T follicular helper cell (primary cell): ENCODE measurements at places on chromosomes 5 and 9.
A peak's percentile ranks its signal among the peaks of the same experiment; 100 is the strongest.

GRCh38 chr5:129977810-129978209 lies 73.5 kb downstream of the CHSY3 start:
- no peak for DNase-seq

DNA sequence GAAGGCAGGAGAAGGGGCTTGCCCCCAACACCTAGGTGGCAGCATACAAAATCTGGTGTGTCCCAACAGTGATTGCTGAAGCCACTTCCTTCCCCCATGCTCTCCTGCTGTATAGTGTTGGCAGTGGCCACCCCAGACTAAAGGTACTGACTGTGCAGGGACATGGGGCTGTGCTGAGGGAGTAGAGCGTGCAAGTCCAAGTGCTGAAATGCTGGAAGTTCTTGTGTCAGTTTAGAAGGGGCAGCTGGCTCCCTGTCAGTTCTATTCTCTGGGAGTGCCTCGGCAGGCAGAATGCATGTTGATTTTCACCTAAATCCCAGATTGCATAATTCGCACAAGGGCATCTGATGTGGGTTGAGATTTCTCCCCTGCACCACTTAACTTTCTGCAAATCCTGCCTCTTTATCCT lies 68.6 kb downstream of the GDNF start:
- no peak for DNase-seq

DNA sequence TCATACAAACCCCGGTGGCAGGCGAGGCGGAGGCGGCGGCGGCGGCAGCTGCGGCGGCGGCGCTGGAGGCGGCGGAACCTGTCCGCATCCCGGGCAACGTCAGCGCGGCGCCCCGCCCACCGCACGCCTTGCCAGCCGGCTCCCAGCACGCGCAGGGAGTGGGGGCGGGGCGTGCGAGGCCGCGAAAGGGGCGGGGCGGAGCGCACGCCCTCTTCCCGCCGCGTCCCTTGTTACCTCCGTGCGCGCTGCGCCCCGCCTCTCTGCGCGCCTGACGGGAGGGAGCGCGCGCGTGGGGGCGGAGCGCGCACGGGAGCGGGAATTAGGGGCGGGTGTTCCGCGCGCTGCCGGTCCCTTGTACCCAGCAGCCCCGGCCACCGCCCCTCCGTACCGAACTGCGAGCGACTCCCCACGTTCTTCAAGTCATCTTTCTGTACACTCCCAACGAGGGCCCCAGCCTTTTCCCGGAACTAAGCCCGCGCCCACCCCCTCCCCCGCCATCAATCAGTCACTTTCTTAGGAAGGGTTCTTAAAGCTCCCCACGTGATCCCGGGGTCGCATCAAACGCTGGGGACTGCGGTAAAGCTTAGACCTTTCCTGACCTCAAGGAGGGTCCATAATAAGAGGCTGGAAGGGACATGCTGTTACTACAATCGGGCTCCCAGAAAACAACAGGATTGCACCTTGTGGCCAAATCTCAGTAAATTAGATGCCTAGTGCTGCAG lies at the start of gene AGTPBP1:
Gene AGTPBP1 (minus strand): TSS at position 80 of the 722 bp plus-strand sequence. CDS start 29,421 bp downstream, outside the sequence.
- DNase-seq, result peak; percentile 97

GRCh38 chr9:505741-506059 lies 291.0 kb downstream of the DOCK8 start:
- no peak for DNase-seq

- DNase-seq, result no peak
Observed at GRCh38 chr5:33530183-33531036, 89.6 kb downstream of the TARS1 start.

DNA sequence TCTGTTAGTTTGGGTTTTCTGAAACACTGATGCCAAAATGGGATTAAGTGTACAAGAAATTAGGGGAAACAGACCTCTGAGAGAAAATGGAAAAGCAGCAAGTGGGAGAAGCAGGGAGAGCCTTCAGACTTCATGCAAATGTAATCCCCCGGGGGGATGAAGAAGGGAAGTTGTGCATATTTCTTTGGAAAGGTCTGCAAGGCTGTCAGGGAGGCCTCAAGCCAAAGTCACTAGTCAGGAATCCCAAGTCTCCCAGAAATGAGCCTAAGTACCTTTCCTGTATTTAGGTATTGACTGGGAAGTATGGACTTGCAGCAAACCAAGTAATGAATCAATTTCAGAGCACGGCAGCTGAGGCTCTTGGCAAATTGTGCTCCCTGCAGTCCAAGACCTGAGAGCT lies 2.2 kb downstream of the FTMT start:
- no peak for DNase-seq

DNA sequence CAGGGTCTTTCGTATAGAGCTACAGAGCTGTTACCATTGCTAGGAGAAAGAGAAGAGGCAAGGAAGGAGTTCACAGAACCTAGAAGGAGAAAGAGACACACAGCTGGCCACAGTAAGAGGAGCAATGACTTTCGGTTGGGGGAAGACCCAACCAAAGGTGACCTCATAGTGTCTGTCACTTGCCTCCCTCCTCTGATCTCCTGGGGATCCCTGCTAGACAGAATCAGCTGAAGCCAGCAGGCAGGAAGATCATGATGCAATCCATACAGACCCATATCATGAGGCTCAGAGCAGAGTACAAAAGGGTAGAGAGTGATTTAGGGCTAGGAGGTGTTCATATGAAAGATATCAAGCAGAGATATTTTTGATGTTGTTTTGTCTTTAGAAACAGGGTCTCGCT lies 26.0 kb upstream of the EPB41L4B start:
- DNase-seq, result no peak

DNA sequence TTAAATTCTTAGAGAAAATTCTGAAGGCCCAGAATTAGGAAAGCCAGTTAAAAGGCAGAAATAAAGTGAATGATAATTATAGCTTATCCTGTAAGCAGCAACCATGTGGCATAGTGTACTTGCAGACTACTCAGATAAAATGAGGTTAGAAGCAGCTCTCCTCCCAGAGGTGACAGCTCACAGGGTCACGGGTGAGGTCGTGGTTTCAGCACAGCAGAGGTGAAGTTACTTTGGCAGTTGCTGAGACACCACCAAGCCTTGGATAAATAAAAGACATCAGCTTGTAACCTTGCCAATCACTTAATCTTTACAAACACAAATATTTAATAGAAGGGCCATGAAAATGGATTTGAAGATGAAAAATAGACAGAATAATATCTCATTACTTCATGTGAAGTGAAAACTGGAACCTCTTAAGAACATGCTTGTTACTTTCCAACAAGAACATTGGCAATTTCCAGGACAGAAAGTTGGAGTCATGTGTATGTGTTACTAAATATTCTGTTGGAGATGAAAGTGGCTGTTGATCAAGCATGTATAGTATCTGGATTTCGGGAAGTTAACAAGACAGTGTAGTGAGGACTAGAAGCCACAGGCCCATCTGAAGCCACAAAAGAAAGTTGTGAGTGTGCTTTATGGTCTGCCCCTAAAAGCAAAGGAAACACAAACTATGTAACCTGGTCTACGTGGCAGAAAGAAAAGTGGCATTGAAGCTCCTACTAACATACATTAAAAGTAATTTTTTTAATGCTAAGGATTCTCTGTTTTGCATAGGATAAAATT lies 134.4 kb downstream of the ERCC6L2 start:
- DNase-seq, result peak; percentile 12

GRCh38 chr9:127106466-127106855 lies 16.0 kb downstream of the ANGPTL2 start:
- DNase-seq, result no peak

- DNase-seq, result no peak
Observed at GRCh38 chr5:56900395-56900794, 9.0 kb upstream of the SETD9 start.

GRCh38 chr5:72268753-72269410 lies 51.2 kb downstream of the MRPS27 start:
- DNase-seq, result peak; percentile 2

GRCh38 chr5:15585841-15586591 lies 86.0 kb downstream of the FBXL7 start:
- no peak for DNase-seq

DNA sequence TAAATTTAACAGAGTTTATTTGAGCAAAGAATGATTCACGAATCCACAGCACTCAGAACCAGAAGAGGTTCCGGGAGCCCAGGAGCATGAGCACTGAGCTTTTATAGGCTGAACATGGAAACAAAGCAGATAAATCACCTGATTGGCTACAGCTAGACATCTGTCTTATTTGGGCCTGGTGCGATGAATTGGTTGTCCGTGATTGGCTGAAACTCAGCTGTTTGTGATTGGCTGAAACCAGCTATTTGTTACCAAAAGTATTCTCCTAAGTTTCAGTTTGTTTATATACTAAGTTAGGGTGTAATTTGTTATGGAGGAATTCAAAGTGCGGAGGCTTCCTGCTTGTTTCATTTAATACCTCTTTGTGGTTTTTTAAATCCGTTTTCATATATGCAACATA lies 15.8 kb upstream of the LCP2 start:
- DNase-seq, result no peak

DNA sequence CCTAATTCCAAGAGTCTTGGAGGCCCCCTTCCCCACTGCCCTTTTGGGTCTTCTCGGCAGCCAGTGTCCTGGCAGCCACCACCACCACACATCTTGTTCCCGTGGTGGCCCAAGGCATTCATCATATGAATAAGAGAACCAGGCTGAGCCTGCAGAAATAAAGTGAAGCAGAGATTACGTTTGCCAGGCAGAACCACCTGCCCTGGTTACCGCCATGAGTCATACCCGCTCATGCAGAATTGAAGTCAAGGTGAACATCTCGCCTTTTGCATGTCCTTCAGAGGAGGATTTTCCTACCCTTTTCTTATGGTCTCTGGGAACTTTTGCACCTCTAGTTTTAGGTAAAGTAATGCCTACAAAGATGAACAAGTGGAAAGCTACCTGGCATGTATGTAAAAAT lies 119.5 kb upstream of the LMX1B start:
- no peak for DNase-seq

DNA sequence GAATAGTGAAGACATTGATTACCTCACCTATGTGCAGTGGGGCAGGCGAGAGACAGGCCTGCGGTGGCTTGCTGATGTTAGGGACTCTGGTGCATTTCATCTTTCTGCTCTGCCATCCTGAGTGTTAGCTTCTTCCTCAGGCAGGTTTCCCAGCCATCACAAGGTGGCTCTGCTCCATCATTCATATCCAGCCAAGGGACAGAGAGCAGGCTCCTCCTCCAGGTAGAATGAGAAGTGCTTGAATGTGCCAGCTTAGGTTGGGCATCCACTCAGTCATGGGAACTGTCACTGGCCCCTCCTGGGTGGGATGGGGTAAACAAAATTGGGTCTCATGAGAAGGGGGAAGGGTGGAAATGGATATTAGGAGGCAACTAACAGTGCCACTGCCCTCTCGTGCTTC lies 24.8 kb downstream of the GPR107 start:
- no peak for DNase-seq

- DNase-seq, result no peak
Observed at GRCh38 chr5:132102944-132103331, 29.3 kb downstream of the CSF2 start.

DNA sequence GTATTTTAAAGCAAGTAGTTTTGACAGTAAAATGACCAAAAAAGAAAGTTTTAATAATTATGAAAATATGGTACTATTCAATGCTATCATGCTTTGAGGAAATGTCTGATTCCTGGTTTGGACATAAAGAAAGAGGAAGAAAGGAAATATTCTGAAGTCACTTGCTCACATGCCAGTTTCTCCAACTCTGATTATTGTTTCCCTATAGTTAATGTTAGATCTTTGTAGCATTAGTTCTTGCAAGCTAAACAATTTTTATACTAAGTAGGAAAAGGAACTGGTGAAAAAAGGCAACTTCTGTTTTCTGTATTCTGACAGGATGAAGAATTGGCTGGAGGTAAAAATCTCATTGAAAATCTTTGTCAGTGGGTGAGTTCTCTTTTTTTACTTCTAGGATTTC lies 119.5 kb downstream of the YTHDC2 start:
- no peak for DNase-seq

DNA sequence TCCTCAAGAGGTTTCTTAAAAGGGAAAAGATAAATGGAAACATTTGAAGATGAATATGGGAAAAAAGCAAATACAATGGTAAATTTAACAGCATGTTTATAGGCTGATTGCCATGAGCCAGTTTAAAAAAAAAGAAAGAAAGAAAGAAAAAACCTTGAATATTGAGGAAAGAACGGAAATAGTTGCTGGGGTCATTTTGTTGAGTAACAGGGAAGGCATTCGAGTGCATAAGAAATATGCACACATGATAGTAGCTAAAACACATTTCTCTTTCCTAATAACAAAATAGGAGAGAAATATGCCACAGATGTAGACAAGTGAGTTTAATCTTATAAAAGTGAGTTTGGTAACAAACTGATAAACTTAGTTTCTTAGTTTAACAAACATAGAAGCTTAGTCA lies 864.6 kb upstream of the ACO1 start:
- no peak for DNase-seq

- DNase-seq, result no peak
Observed at GRCh38 chr5:112737070-112737462, 619 bp upstream of the APC start.

DNA sequence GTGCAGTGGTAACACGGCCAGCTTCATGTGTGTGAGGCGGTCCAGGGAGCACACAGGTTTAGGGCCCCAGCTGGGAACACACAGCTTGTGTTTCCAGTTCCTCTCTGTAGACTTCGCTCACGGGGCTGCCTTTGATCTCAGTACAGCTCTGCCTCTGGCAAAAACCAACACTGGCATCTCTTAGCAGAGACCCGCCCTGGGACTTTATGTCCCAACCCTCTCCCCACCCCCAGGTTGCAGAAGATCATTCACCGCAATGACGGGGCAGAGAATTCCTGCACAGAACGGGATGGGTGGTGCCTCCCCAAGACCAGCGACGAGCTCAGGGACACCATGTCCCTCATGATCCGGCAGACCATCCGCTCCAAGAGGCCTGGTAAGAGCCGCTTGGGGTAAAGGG lies 5.2 kb upstream of the CEL start:
- no peak for DNase-seq

- DNase-seq, result no peak
Observed at GRCh38 chr9:27368316-27368985, 71.5 kb upstream of the EQTN start.

- DNase-seq, result no peak
Observed at GRCh38 chr5:95850391-95850894, 27.9 kb upstream of the GLRX start.

GRCh38 chr5:174687503-174687902 lies 36.9 kb upstream of the MSX2 start:
- no peak for DNase-seq

GRCh38 chr9:129109537-129109903 lies 1.1 kb downstream of the CRAT start:
- no peak for DNase-seq

DNA sequence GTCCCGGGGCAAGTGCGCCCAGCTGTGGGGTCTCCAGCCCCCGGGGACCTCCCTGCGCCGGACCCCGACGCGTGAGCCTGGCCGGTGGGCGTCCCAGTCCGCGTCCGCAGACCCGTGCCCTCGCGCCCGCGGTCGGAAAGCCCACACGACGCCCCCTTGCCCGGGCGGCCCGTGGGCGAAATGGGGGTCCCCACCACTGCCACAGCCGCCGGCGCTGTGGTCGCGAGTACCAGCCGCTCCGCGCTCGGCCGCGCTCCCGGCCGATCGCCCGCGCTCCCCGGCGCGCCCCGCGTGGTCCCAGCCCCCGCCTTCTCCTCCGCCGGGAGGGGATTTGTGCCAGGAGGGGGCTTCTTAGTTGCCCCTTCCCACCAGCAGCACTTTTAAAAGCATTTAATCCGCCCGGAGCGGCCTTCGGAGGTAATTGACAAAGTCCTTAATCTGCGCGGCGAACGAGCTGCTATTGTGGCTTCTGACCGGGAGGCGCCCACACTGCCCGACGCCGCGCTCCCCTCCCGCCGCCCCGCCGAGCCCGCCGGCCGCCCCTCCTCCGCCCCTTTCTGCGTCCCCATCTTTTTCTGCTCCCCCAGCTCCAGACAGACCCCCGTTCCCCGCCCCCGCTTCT lies 469 bp upstream of the FIBCD1 start:
- no peak for DNase-seq

GRCh38 chr5:132877466-132877865 lies 4.0 kb downstream of the LEAP2 start:
- DNase-seq, result no peak
